Transverse colon (tissue), 4 donors: ENCODE measurements at places on chromosomes 12 and 14.

- no peak for DNase-seq
Measured at GRCh38 chr14:25396128-25396527, 346.2 kb upstream of the STXBP6 start.

DNA sequence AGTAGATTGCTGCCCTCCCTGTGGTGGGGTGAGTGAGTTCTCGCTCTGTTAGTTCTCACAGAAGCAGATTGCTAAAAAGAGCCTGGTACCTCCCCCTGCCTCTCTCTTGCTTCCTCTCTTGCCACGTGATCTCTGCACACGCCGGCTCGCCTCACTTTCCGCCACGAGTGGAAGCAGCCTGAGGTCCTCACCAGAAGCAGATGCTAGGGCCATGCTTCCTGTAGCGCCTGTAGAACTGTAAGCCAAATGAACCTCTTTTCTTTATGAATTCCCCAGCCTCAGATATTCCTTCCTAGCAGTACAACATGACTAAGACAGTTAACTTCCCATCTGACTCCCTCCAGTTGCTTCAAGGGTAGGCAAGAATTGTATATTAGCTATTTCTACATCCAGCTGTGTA is 76.2 kb downstream of the ETV6 start:
- no peak for DNase-seq

- no peak for DNase-seq
Measured at GRCh38 chr12:46959502-46959901, 119.9 kb upstream of the PCED1B start.

DNA sequence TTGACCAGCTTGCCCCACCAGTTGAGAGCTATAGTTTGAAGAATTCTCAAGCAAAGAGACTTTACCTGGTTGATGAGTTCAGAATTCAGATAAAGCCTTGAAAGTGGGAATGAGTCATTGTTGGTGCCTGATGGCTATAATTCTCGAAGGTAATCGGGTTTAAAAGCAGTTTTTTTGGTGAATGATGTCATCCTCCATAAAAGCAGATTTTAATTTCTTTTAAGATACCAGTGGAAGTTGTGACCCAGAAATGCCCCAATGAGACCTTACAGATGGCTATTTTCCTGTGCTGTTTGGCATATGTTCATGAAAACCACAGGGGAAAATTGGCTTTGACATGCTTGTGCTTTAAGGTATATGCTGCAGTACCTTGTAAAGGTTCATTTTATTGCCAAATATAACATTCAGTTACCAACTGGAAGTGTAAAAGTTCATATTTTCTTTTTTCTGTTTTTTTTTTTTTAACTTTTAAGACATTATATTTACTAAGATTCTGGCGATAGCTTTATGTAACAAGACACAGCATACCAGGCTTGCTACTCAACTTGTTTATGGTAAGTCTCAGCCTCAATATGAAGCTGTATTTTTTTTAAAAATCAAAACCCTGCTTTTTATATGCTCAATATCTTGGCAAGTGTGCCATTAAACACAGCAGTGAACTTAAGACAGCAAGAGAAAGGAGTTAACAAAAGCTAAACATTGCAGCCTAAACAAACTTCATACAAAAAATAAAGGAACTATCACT is 119.3 kb downstream of the LMNTD1 start:
- DNase-seq = no peak

- DNase-seq = no peak
Measured at GRCh38 chr14:65224799-65225198, 122.5 kb upstream of the MAX start.

- DNase-seq = no peak
Measured at GRCh38 chr12:58812214-58812613, 108.1 kb downstream of the LRIG3 start.

DNA sequence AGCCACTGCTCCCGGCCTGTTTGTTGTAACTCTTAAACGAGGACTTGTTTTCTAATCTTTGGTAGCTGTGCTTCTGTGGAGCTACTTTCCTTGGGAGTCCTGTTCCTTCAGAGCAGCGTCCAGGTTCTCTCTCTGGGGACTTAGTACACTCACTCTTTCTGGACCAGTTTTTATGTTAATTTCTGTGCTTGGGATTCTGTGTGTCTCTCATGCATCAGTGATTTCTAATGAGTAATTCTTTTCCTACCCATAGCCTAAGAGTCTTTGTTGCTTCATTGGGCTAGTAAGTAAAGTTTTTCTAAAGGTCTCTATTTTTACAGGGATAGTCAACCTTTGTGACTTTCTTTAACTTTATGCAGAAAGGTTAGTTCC is 289.3 kb downstream of the FBXL14 start:
- no peak for DNase-seq

DNA sequence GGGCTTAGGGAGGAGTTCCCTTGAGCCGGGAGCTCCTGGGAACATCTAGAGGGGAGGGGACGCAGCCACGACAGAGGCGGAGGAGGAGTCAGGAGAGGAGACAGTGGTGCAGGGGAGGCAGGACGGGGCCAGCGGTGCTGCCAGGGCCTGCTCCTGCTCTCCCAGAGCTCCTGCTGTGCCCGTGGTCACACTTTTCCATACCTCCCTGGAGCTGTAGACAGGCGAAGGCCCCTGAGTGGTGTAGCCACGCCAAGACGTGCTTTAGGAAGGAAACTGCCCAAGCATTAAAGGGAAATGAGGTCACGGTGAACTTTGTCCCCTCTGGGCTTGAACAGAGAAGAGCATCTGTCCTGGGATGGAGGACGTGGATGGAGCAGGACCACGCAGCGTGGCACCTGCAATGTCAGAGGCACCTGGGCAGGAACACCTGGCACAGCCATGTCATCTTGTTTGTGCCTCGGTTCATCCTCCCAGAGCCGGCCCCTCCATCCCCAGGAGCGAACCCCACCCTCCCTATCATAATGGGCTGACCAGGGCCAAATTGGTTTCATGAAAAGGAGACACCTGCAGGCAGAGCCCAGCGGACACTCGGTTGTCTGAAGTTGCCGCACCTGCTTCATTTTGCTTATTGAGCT is 239.5 kb upstream of the SFSWAP start:
- no peak for DNase-seq

- DNase-seq = no peak
Measured at GRCh38 chr12:12505544-12506495, 56.8 kb downstream of the DUSP16 start.

- DNase-seq = no peak
Measured at GRCh38 chr12:25979563-25979962, 21.1 kb downstream of the RASSF8 start.

GRCh38 chr14:54653712-54654469 is 87.0 kb downstream of the SAMD4A start:
- DNase-seq = peak; percentile 20

GRCh38 chr14:83441801-83442200 is 1908.1 kb upstream of the SEL1L start:
- DNase-seq = no peak

GRCh38 chr14:96126339-96126782 is 78.3 kb upstream of the BDKRB2 start:
- no peak for DNase-seq

DNA sequence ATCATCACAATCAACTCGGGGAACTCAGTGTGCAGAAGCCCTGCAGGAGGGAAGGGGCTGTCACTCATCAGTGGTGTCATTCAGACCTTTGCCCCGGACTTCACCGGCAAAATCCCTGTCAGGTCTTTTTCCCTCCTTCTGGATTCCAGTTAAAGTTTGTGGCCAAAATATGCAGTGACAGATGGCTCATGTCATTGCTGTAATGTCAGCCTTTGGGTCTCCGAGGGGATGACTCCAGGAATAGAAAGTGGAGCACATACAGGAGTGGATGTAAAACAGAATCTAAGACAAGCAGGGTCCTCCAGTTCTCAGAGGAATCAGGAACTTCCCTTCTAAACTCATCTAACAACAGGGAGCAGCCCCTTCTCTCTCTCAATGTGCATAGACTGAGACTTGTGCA is 130.3 kb upstream of the RASSF8 start:
- no peak for DNase-seq

DNA sequence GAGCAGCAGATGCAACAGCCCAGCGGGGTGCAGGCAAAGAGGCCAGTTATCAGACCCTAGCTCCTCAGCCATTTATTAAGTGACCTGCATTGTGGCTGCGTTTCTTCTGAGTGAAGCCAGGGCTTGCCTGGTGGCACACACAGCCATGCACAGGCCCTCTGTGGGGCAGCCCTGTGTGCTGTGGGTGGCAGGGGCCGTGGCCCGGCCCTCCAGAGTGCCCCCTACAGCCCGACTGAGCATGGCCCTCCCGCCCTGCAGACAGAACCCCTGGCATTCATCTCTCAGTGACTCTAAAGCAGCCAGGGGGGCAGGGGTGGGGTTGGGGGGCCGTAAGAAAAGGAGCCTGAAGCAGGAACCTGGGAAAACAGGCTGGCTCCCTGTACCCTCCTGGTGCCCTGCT is 226.0 kb upstream of the PWP1 start:
- DNase-seq = no peak

DNA sequence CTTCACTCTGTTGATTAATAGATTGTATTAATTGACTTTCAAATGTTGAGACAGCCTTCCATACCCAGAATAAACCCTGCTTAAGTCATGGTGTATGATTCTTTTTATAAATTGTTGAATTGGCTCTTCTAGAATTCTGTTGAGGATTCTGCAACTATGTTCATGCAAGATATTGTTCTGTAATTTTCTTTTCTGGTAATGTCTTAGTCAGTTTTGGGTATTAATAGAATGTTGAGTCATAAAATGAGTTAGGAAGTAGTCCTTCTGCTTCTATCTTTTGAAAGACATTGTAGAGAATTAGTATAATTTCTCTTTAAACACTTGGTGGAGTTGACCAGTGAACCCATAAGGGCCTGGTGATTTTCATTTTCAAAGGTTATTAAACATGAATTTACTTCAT is 958.9 kb downstream of the LRFN5 start:
- DNase-seq = no peak

DNA sequence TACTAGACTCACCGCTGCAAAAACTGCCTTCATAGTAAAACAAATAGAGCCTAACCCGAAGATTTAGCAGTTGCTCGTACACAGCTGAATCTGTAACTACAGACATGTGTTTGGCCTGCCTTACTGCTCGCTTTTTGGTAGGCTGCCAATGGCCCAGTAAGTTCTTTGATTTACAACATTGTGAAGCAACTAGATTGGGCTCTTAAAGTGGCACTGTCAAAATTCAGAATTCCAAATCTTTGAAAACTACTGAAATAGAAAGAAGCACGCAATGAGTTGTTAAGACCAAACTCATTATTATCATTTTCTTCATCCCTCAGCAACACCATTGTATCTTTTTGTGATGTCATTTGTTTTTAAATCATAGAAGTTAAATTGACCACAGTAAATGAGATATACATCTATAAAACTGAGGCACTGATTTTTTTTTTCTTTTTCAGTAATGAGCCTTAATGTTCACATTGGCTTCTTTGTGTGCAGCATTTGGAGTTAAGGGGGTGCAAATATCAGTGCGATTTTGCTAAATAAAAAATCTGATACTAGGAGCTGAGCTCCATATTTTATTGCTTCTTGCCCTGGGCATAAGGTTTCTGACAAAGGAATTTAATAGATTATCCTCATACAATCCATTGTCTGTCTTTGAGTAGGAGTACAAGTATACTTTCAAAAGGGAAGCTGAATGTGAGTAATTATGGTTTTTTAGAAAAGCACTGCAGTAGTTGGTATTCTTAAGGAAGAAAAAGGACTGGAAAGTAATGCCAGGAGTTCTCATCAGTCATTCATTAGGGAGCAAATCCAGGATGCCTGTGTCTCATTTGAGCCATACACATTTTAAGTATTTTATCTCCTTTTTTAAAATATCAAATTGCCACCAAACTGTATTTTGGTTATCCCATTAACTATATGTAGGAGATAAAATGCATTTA is 138.5 kb downstream of the KICS2 start:
- peak; percentile 84 for DNase-seq

DNA sequence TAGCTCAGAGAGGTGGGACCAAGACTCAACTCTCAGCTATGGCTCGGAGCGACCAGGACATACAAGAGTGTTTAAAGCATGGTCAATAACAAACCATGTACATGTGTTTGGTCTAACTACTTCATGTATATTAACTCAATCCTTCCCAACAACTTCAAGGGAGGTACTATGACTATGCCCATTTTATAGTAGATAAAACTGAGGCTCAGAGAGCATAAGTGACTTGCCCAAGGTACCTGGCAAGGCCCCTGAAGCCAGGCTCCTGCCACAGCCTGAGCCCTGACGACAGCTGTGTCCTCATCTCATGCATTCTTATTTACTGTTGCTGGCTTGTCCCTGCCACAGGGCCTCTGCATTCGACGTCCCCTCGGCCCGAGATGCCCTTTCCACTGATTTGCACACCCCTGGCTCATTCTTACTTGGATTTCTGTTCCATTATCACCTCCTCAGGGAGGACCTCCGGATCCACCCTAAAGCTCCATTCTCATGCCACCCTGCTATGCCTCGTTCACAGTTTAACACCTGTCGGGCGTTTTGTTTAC is 2.6 kb downstream of the TESC start:
- no peak for DNase-seq

- DNase-seq = no peak
Measured at GRCh38 chr12:126734710-126735109, 1532.3 kb upstream of the TMEM132C start.

DNA sequence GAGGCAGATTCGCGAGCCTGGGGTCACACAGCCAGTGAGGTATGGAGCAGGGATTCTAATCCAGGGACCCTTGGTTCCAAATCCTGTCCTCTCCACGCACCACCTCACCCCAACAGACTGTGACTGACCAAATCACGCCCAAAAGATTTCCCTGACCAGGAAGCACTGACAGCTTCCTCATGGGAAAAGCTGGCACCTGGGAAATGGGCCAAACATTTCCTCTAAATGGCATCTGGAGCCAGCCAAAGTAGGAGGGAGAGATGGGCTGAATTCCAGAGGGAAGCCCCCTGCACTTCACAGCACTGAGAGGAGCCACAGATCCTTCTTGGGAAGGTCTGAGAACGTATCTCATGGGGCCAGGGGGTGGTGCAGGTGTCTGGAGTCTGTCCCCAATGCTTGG is 28.8 kb downstream of the CCDC92 start:
- DNase-seq = no peak

GRCh38 chr14:65604936-65605335 is 192.4 kb downstream of the FUT8 start:
- DNase-seq = no peak

DNA sequence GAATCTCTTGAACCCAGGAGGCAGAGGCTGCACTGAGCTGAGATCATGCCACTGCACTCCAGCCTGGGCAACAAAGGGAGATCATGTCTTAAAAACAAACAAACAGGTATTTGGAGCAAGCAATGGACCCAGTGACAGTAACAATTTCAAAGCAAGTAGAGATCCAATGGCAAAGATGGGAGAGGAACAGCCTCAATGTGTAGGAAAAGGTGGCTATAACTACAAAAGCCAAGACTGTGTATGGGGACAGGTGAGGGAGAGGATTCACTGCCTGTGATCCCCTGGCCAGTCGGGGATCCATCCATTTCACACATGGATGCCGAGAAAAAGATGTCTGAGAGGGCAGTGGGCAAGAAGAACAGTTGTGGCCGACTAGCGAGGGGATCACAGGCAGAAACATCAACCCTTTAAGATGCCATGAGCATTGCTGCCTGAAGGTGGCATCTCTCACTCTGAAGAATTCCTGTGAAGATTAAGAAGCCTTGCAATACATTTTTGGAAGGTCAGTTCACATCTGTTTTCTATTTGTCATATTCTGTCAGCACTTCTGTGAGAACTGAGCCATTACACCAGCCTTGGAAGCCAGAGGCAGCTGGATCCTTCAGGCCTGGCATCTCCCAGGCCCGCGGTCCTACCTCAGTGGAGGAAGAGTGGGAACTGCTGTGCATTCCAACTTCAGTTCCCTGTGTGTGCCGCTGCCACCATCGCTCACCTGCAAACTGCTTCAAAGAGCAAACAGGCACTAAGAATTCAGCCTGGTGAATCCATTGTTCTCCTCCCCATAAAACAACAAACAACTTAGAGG is 54.5 kb upstream of the FRS2 start:
- DNase-seq = peak; percentile 42
